ENCODE measurements at places on chromosomes 2 and 18.

DNA sequence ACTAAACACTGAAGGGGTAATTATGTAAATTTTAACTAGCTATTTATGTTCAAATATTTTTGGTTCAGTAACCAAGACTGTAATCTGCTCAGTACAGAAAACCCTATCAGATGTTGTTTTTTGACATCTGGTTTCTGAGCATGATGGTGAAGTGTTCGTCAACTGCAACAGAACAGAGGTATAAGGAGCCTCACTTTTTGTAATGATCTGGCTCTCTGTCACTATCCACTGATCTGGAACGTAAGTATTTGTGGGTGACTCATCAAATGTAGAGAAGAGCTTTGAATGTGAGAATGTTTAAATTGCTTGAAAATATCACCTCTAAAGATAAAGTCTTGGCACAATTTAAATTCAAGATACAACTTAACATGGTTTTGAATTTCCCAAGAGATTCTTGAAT lies 213.6 kb upstream of the FAM98A start:
- no peak for DNase-seq

GRCh38 chr2:2464643-2465042 lies 133.6 kb upstream of the MYT1L start:
- no peak for DNase-seq

DNA sequence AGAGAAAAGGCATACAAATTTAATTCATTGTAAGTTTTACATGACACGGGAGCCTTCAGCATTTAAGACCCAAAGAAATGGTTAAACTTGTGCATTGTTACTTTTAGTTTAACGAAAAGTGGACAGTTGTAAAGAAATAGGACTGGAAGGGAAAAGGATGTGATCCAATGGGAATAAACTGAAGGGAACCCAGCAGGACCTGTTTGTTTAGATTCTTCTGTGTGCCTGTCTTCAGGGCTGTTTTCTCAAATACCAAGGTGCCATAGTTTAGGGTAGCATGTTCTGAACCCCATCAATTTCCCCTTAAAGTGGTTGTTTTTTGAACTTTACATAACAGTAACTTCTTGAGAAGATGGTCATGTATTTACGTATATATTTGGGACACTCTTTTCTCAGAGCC lies 30.3 kb upstream of the CABLES1 start:
- no peak for DNase-seq

DNA sequence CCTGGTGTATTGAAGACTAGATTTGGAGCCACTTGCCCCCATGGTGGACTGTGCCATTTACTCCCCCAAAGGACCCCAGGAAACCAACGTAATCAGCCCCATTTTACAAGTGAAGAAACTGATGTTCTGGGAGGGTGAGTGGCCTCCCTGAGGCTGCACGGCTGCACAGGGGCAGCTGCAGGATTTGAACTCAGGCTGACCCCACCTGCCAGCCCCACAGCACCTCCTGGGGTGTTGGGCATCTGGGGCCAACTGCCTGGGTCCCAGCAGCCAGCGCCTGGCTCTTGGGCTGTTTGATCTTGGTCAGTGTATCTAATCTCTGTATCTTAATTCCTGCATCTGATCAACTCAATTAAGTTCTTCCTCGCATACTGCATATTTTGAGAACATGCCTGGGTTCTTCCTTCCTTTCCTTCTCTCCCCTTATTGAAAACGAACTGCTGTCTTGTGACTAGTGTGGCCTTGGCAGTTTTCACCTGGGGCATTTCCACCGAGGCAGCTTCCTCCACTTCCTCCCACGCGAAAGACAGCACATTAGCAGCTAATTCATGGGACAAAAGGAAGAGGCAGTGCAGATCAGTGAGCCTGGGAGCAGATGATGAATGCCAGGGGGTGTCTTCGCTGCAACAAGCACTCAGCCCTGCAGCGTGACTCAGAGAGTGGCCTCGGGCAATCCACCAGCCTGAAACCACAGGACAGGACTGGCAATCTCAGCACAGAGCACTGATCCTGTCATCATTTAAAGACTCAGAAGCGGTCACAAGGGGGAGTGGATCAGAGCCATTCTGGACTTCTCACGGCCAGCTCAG lies 184.1 kb upstream of the RAB12 start:
- DNase-seq = peak; percentile 85

DNA sequence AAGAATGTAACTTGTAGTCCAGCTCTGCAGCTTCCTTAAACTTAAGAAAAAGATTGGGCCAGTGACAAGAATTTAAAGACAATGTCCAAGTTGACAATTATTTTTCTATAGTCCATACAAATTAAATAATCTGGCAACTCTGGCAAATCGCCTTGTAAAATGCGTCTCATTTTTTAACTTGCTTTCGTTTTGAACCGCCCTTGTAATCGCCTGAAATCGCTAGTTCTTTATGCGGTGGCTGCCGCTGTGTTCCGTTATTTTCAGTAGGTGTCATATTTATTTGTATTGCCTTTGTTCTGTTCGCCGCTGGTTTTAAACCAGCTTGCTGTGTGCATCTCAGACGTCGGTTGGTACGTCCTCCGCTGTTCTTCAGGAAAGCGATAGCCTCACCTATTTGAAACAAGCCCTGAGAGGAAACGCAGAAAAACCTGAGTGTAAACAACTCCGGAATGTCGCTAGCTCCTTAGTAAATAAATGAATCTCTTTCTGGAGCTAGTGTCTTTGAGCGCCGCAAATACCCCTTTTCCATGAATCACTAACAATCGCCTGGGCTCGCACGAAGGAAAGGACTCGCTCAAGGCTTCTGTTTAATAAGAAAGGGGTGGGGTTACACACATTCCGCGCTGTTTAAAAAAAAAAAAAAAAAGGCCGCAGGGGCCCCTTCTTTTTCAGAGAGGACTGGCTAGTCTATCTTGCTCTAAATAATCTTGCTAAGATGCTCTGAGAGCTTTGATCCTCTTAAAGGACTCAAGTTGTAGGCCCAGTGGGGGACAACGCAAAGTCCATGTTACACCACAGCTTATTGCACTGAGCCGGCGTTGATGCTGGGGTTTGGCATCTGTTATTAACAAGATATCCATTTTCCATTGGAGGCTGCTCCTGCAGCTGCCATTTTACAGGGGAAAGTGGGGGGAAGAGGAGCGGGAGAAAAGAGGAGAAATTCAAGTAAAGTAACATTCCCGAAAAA lies 3.0 kb downstream of the HOXD8 start:
- DNase-seq = no peak

DNA sequence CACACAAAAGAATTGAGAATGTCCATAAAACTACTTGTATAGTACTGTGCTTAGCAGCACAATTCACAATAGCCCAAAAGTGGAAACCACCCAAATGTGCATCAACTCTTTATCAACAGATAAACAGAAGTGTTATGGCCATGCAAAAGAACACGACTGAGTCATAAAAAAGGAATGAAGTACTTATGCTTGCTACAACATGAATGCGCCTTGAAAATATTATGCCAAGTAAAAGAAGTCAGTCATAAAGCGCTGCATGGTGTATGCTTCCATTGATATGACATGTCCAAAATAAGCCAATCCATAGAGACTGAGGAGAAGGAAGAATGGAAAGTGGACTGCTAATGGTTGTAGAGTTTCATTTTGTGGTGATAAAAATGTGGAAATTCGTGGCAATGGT lies 12.1 kb upstream of the MAP2 start:
- DNase-seq = no peak

DNA sequence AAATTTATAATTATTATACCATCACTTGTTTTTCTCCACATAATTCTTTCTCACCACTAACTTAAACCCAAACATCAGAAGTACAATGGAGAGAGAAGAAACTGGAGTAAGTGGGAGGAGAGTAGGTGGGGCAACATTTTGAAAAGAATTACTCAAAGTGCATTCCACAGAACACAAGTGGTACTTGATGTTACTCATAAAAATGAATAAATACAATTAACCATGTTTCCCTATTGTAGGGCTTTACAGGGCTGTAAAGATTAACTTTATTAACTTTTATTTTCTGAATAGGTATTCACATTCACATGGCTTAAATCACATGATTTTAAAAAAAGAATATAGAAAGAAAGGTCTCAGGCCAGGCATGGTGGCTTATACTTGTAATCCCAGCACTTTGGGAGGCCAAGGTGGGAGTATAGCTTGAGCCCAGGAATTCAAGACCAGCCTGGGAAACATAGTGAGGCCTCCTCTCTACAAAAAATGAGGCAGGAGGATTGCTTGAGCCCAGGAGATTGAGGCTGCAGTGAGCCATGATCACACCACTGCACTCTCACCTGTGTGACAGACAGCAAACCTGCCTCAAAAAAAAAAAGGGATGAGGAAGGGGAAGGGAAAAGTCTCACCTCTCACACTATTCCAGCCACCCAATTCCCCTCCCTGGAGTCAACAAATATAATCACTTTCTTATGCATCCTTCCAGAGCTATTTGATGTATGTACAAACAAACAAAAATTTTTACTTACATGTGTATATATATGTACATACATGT lies 47.1 kb downstream of the KCNG3 start:
- no peak for DNase-seq

- DNase-seq = no peak
These were observed 30.8 kb upstream of the RALBP1 start for GRCh38 chr18:9444549-9444948.

GRCh38 chr2:95010126-95010525 lies 15.4 kb upstream of the MAL start:
- no peak for DNase-seq

- no peak for DNase-seq
These were observed 23.9 kb upstream of the CAVIN2 start for GRCh38 chr2:191870744-191871143.

DNA sequence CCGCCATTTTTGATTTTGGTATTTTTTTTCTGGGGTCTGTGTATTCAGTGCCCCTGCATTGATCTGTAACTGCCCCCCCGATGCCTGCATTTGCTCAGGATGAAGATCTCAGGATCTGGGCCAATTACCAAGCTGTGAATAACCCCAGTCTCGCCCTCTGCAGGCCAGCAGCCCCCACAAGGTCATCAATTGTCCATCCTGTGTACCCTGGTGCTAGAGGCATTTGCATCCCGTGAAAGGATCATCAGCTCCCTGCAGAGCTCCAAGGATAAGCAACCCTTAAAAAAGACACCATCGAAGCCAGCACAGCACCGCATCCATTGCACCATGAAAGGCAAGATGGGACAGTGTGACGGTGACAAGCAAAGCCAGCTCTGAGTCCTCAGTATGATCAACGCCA lies 154.1 kb upstream of the KLHL29 start:
- no peak for DNase-seq

DNA sequence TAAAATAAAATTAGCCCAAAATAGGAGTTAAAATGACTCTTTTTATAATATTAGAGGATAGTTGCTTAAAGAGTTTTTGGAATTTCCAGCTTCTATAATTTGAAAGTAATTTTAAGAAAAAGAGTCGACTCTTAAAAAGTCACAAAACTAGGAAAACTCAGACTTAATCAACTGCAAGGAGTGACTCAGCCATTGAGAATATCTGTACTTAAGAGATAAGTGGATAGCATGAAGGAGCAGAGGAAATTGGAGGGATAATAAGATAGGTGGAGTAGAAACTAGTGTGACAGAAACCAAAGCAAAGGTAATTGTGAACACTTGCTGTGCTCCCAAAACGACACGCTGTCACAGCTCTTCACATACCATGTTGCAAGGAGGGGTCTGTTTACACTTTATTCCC lies 8.4 kb downstream of the RSAD2 start:
- DNase-seq = no peak

DNA sequence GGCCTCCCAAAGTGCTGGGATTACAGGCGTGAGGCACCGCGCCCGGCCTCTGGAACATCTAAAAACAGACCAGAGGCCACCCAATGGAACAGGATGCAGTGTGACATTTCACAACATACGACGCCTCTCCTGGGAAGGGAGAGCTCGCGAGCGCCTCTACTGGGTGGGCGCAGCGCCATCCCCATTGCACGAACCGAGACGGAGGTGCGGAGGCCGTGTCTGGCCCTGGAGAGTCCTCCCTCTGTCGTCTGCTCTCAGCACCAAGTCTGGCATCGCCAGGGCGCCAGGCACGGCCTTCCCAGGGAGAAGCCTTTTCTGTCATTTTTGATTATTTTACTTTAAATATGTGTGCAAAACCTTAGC lies 9.4 kb upstream of the GBX2 start:
- no peak for DNase-seq

- DNase-seq = no peak
These were observed 62.6 kb upstream of the SGPP2 start for GRCh38 chr2:222361787-222362186.

DNA sequence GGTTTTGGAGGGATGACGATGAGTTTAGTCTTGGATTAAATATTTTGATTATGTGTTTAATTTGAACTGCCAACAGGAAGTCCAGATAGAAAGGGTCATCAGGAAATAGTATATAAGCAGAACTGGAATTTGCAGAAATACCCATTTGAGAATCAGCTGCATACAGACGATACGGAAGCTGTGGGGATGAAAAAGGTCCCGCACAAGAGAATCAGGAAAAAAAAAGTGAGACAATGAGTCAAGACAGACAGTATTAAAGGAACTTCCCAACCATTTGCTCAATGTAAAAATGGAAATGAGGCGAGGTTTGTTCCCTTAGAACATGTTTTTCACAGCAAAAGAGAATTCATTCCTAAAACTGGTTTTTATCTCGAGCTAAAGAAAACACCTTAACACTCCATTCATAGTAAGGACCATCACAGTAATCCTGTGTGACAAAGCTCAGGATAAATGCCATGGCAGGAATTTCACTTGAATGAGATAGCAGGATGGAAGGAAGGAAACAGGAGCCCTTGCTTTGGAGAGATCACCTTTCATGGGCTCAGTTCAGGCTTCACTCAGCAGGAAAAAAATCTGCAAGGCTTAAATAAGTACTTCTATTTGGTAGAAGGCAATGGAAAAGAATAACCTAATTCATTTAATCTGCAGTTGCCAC lies 29.3 kb downstream of the BCL2 start:
- DNase-seq = no peak

GRCh38 chr2:172869861-172870260 lies 134.2 kb downstream of the RAPGEF4 start:
- no peak for DNase-seq

DNA sequence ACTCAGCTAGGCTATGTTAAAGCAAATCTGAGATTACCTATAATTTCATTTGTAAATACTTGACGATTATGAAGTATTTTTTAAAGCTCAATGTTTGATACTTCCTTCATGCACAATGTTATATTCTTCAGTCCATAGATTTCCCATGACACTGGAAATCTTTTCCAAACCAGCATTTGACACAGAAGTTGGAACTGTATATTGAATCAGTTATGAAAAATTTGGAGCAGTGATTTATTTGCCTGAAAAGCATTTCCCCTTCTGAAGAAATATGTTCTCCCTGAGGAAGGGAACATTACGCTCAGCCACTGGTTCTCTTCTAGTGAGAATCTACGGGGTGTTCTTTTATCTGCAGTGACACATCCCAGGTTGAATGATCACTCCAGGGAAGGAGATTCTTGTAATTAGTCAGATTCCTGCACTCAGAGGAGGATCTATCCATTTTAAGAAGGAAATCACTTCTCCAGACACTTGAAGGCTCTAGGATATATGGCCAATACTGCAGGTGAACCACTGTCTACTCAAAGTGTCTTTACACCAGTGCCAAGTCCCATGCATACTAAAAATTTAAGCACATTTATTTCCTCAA lies 64.7 kb downstream of the HNRNPLL start:
- DNase-seq = no peak

- DNase-seq = peak; percentile 81
These were observed 21.5 kb upstream of the TXNL4A start for GRCh38 chr18:80009661-80010550.

GRCh38 chr2:172588931-172589330 lies 33.0 kb downstream of the PDK1 start:
- no peak for DNase-seq

- DNase-seq = peak; percentile 39
These were observed 32.2 kb downstream of the IKZF2 start for GRCh38 chr2:213119061-213119809.
